ENCODE measurements at places on chromosomes 7 and 10.

GRCh38 chr10:129787557-129787956 is 176.5 kb downstream of the EBF3 start:
- DNase-seq = no peak

DNA sequence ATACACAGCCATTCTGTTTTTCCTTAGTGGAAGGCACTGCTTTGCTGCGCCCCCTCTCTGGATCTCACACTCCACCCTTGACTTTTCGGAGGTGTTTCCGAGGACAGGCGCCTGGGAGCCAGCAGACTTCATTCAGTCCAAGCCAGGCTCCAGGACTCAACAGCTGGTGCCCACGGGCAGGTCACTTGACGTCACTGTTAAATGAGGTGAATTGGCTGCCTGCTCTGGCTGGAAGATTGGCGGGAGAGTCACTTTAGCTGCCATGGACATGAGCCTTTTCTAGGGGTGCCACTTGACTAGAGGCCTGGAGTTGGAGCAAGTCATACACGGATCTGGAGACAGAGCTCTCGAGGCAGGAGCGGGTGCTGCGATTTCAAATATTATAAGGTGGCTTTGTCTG is 3.2 kb downstream of the HTRA1 start:
- no peak for DNase-seq

- DNase-seq = no peak
Observed at GRCh38 chr10:6543431-6544005, 36.6 kb downstream of the PRKCQ start.

- no peak for DNase-seq
Observed at GRCh38 chr7:148222721-148223120, 367.8 kb upstream of the C7orf33 start.

GRCh38 chr10:3741688-3742461 is 43.1 kb downstream of the KLF6 start:
- no peak for DNase-seq
